Karpas-422 (cell line): ENCODE measurements at places on chromosomes 16 and 17. TPM values are rescaled to one million over a fixed set of nuclear protein-coding genes. Genes with fewer than 3 reads are reported as not detected.

- DNase-seq: peak; percentile 71
Measured at GRCh38 chr16:1119766-1120576, 23.9 kb upstream of the C1QTNF8 start.

Gene AKAP1
- 56.1 and 71.2 TPM in 2 replicates for total RNA-seq

DNA sequence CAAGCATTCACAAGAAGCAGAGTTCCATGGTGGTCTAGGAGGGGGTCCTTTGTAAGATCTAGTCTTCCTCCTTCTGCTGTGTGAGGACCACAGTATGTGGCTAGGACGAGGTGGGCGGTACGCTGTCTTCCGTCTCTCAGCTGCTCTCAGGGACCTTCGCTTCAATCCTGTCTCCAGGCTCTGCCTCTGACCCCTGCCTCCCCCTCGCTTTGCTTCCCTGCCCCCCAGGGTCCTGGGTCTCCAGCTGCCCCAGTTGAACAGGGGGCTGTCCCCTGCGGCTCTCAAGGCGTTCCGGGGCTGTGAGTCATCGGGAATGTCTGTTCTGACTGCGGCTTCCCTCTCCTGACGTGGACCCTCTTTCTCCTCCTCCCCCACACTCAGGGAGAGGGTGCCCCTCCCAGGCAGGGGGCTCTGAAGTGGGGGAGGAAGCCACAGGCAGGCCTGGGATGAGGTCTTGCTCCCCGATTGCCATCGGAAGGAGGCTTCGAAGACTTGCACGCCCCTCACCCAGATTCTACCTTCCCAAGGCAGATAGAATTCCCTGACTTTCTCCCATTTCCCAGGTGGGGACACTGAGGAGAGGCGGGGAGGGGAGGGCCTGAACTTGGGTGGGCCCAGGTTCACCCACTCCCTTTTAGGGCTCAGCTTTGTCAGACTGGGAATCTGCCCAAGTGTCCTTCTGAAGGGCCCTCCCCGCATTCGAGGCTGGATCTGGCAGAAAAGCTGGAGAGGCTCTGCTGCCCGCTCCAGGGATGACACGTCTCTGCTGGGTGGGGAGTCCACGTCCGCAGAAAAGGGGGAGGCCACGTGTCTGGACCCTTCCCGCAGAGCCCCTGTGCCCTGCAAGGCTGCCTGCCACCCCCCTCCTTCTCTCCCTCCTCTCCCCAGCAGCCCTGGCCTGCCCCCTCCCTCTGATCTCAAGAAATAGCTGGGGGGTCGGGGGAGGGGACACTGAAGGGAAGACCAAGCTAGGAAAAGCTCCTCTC lies 9.1 kb upstream of the COL1A1 start:
- no peak for DNase-seq

DNA sequence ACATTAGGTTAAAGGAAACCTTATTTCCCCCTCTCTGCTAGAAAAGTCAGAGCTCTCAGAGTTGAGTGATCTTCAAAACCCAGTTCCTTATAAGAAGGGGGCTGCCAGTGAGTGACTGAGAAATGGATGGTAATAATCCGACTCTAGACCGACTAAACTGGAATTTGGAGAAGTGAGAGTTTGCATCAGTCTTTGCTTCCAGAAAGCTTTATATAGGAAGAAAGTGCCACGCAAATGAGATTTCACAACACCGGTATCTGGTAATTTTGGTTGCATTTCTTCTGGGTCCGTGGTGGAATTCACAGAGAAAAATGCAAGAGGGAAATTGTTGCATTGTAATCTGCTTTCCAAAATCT lies 271.4 kb downstream of the MAF start:
- DNase-seq: no peak

Gene PHOSPHO1
- 2.3 TPM in 1 of 2 replicates, not detected in the other for total RNA-seq

GRCh38 chr16:84729716-84730320 lies 30.0 kb downstream of the USP10 start:
- DNase-seq: no peak

DNA sequence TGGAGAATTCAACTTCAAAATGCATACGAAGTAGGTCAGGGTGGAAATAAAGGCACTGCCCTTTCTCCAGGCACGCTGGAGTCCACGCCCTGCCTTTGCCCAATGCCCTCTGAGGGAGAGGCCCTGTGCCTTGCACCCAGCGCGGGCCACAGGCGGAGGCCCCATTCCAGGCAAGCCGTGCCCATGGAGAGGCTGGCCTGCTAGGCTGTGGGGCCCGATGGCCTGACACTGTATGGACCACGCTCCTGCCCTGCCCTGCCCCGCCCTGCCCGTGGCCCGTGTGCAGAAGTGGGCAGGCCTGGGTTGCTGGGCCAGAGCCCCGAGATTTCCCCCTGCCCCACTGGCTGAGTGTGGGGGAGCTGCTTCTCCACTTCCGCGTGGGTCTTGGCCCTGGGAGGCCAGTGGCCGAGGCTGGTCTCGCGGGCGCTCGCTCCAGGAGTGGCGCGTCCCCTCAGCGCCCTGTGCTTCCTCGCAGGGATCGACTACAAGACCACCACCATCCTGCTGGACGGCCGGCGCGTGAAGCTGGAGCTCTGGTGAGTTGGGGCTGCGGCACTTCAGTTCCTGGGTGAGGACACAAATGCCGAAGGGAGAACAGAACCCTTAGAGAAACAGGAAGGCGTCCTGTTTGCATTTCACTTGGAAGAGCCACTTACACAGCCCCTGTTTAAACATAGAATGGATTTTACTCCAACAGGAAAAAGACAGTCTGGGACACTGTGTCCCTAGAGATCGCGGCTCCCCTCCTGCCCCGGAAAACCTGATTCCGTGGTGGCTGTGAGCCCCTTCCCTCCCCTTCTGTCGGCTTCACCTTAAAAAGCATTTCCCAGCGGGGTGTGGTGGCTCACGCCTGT lies 13.8 kb upstream of the WFIKKN1 start:
- DNase-seq: no peak
